ENCODE measurements at places on chromosomes 1 and 21. TPM values are rescaled to one million over a fixed set of nuclear protein-coding genes. Genes with fewer than 3 reads are reported as not detected.

DNA sequence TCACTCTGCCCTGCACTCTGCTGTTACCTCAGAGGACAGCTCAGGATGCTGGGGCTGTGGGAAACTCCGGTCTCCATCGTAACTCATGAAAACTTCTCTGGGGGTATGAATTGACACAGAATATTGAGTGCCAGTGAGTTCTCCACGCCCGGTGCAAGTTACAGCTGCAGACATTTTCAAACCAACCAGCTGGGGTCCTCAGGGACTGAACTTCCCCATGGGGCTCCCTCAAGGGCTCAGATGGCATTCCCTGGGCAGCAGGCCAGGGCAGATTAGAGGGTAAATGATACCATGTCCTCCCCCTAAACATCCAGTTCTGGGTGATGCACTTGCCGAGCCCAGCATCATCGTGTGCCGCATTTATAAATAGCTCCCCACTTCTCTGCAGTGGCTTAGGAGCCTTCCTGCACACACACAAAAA lies 27.8 kb upstream of the CCSAP start:
- no peak for DNase-seq

Gene AHCYL1
- total RNA-seq, result 67.7 TPM

- DNase-seq, result no peak
Measured at GRCh38 chr1:44559330-44559729, 115.0 kb downstream of the TMEM53 start.

DNA sequence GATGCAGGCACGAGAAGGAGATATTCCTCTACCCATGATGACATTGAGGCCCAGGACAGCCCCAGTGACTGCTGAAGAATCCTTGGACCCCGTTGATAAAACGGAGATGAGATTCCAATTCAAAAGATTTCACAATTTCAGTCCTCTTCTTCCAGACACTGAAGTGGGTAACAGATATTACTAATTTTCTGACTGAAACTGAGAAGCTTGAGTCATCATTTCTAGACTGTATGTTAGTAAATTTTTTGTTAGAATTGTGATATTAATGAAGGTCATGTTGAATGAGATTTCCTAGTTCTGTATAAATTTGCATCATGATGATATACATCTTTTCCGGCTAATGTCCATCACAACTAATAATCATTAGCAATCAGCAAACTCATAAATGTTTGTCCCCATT lies 185.8 kb downstream of the CHRM3 start:
- no peak for DNase-seq

DNA sequence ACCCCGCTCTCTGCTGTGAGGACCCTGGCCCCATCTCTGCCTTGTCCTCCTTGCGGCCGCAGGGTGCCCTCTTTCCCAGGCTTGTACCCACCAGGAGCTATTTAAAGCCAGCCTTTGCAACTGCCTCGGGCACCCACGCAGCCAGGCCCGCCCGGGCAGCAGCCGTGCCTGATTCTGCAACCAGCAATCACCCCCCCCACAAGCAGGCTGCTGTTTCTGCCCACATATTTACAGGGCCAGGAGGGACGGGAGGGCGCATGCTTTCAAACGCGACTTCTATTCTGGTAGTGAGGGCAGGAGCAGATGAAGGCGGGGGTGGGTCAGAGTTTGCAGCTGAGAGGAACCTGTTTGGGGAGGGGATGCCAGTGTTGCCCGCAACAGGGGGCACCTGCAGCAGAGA lies 13.6 kb downstream of the GABRD start:
- no peak for DNase-seq

DNA sequence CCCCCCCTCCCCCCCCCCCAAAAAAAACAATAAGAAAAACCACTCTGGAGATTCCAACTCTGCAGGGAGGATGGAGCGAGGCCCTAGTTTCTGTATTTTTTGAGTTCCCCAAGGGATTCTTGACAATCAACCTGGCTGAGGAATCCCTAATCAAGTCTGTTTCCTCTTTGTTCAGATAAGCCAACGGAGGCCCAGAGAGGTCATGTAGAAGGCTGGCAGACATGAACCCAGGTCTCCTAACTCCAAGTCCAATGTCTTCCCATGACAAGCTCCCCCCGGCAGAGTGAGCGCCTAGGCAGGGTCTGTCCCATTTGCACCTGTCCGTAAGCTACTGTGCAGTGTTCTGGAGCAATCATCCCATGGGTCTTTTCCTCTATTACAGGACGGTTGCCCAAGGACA lies 39.5 kb downstream of the LRRC71 start:
- DNase-seq, result no peak

DNA sequence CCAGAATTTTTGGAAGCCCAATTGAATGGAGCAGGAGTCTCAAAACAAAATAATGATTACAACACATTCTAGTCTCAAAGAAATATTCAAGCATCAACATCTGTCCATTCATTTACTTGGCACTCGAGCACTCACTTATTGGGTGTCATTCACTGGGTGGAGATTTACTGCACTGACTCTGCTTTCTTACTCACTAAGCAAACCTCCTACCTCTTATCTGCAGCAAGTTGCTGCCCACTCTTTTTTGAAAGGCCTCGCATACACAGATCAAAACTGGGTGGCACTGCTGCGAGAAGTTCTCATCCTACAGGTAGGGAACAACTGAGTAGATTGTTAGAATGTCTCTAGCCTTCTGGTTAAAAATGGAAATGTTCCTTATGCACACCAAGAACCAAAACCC lies 18.0 kb downstream of the RHBDL2 start:
- no peak for DNase-seq

DNA sequence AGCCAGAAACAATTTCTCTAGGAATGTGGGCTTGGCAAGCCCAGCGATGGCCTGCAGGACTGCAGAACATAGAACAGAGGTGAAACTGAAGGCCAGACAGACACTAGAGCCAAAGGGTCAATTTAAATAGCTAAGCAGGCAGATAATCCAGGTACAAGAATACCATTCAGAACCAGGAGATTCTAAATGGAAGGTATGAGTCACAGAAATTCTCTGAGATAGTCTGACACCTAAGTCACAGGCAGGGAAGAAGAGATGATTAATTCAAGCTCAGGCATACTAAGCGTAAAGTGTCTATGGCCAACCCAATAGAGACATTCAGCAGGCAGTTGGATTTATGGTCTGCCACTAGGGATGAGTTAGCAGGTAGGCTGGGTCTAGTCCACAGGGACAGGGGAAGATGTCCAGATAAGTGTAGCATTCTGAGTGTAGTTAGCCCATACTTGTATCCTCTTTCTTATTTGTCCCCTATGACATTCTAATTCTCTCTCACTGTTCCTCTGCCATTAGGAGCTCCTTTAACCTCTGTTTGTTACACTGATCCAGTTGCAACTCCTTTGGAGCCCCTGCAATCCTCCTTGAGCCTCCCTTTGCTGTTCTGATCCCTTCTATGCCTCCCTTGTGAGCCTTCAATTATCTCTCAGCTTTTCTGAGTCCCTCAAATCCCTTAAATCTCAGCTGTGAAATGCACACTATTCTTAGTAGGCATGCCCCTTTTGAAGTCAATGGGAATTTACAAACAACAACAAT lies 383.8 kb downstream of the LMO4 start:
- DNase-seq, result peak; percentile 18

Gene TRIM63
- 4.0 TPM for total RNA-seq

GRCh38 chr1:198185146-198185545 lies 28.3 kb downstream of the NEK7 start:
- DNase-seq, result no peak

DNA sequence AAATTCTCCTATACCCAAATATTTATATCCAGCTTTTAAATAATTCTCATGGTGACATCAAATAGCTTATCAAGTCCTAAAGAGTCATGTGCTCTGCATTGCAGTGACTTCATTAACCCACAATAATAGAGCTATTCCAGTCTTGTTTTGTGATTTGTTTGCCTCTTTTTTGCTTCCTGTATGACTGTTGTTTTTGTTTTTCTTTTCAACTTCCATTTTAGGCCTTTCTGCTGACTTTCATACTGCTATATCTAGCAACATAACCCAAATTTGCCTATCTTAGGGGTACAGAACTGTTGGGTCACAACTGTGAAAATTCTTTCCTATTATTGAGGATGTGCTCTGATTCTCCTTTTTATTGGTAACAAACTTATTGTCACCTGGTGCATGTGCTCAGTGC lies 30.3 kb downstream of the SPATA17 start:
- DNase-seq, result no peak

GRCh38 chr21:42056996-42057689 lies 14.0 kb upstream of the UMODL1 start:
- DNase-seq, result peak; percentile 80

DNA sequence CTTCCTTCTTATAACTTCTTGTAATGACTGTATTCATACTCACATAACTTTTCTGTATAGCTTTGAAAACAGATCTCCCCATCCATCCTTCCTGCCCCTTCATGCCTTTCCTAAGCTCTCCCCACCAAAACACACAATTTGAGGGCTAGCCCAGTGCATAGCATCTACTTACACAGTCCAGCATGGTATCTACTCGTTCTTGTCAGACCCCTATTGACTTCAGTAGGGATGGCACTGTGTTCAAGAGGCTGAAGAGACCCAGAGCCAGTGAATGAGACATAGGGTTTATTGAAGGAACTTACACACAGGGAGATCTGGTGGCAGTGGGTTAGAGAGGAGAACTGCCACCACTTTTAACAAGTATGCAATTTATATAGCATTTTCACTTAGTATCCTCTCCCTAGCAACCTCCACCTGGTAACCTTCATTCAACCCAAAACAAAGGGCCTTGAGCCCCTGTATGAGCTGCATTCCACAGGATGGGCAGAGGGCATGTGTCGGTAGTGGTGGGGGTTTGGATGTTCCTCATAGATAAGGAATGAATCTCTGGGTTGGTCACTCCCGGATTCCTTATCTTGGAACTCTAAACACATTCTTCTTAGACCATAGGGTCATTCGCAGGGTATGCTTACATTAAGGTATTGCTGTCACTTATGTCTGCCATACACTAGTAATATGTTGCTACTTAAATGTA lies 64.9 kb upstream of the GNG12 start:
- no peak for DNase-seq

Gene CELA2B
- not detected for total RNA-seq

- no peak for DNase-seq
Measured at GRCh38 chr1:21630571-21631343, 38.4 kb downstream of the RAP1GAP start.

DNA sequence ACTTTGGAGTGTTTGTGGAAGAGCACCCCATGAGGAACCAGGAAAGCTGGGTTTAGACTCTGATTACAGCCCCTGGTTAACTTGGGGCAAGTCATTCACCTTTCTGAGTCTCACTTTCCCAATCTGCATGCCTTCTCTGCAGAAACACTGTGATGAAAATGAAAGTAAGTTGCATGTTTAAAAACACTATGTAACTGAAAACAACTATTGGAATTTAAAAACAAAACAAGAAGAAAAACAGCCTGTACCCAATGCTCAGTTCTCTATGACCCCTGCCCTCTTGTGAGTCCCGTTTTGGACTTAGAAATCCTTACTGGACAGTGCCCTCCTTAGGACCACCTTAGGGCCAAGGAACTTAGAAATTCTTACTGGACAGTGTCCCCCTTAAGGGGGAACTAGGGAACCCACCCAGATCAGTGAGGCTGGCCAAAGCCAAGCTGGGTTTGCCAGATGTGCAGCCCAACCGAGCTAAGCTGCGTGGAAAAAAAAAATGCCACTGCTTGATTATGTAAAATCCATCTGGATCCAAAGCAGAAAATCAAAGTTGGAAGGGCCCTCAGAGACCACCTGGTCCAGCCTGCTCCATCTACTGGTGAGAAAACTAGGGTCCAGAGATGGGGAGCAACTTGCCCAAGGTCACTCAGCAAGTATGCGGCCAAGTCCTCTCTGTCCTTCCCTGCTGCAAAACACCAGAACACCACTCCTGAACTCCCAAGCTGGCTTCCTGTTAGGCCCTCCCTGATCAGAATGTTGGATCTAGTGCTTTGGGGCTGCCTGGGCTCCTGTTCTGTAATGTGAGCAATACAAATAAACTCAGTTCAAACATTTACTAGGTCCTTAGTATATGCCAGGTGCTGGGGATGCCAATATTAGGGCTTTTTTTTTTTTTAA lies 77.7 kb downstream of the MRPL37 start:
- DNase-seq, result no peak

GRCh38 chr1:4394366-4394765 lies 260.0 kb upstream of the AJAP1 start:
- DNase-seq, result no peak

DNA sequence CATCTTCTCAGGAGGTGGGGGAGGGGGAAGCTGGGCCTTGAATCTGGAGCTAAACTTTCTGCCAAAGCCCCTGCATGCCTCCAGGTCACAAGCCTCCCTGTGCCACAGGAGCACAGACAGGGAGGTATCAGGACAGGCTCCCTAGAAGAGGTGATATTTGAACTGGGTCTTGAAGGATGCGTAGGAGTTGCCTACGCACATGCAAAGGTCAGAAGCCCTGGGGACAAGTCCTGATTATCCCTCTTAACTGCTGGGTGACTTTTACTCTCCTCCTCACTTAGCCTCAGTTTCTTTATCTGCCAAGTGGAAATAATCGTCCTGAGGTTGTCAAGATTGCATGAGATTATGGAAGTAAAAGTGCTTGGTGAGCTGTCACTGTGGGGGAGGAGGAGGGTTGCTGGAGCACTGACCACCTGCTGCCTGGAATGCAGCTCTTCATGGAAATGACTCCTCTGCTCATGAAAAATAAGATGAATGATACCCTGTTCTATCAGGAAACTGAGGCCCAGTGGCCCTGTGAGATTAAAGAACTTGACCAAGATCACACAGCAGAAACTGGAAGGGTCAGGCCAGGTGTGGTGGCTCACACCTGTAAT lies 50.6 kb upstream of the LAPTM5 start:
- DNase-seq, result no peak

Gene ABCB10
- 17.0 TPM for total RNA-seq

Gene KDF1
- total RNA-seq, result 22.2 TPM

GRCh38 chr1:157199421-157199755 lies 61.2 kb upstream of the ETV3 start:
- DNase-seq, result no peak

DNA sequence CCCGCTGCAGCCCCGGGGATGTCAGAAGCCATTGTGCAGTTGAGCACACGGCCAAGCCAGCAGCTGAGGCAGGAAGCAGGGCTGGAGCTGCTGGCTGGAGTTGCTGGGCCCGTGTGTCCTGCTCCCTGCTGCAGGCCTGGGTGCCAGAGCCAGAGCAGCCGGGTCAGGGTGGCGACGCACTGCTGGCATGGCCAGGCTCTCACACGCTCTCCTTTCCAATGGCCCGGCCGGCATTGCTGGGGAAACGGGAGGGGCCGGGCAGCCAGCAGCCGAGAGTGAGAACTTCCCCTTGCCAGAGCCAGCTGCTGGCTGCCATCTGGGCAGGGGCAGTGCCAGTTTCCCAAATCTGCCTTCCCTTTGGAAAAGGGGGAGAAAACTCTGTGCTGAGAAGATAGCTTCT lies 82.4 kb upstream of the PROX1 start:
- no peak for DNase-seq

Measured in breast epithelium (tissue), 4 donors.